ENCODE measurements at places on chromosomes 6 and 20. TPM values are rescaled to one million over a fixed set of nuclear protein-coding genes. Genes with fewer than 3 reads are reported as not detected.

The HCK gene
- not detected for total RNA-seq

The TNXB gene
- 240 TPM for total RNA-seq

The OSBPL2 gene
- 15.0 TPM for total RNA-seq

The UBE2C gene
- total RNA-seq: 7.2 TPM

The IPCEF1 gene
- total RNA-seq: not detected

The MYB gene
- total RNA-seq: not detected

The HCRTR2 gene
- not detected for total RNA-seq

The AKAP7 gene
- total RNA-seq: 1.4 TPM

The BMP6 gene
- total RNA-seq: 2.3 TPM

The OLIG3 gene
- not detected for total RNA-seq

The JPH2 gene
- 5.3 TPM for total RNA-seq
